Activated T-helper 1 cell treated with Interleukin-2 at 50 U/mL for 16 hours (primary cell): ENCODE measurements at places on chromosomes 3 and 15.

DNA sequence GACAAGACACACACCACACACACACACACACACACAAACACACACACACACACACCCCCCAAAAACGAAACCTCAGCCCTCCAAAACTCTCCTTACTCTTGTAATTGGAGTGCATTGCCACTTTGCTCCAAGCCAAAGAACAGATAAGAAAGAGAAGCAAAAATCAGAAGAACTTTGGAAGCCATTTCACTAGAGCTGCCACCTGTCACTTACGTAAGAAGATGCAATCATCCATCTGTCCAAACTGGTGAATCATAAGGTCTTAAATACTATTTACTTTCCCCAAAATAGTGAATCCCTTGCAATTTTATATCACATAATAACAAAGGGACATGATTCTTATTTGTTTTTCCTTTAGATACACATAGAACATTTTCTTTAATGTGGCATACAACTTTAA lies 285.4 kb downstream of the ZBTB20 start:
- no peak for DNase-seq

- DNase-seq = no peak
These were observed 603.5 kb downstream of the MECOM start for GRCh38 chr3:169060037-169060436.

- DNase-seq = no peak
These were observed 768 bp downstream of the PCBP4 start for GRCh38 chr3:51966486-51966885.

- no peak for DNase-seq
These were observed 89.2 kb downstream of the RBPMS2 start for GRCh38 chr15:64686130-64686735.

- no peak for DNase-seq
These were observed 28.4 kb upstream of the AKAP13 start for GRCh38 chr15:85351965-85352364.
